ENCODE measurements at places on chromosomes 16 and 17. TPM values are rescaled to one million over a fixed set of nuclear protein-coding genes. Genes with fewer than 3 reads are reported as not detected.

Gene B4GALNT2
- total RNA-seq: 2.9 TPM

Gene CACNG4
- total RNA-seq: not detected

Gene KCNH6
- not detected for total RNA-seq

Gene OGFOD1
- total RNA-seq: 28.4 TPM

Gene COPS3
- total RNA-seq: 55.8 TPM

Gene CTF1
- 5.3 TPM for total RNA-seq

Gene ETV4
- total RNA-seq: 1.1 TPM

Gene ABHD15
- total RNA-seq: 12.1 TPM

Gene OTOP2
- total RNA-seq: not detected

Gene KRT20
- not detected for total RNA-seq

DNA sequence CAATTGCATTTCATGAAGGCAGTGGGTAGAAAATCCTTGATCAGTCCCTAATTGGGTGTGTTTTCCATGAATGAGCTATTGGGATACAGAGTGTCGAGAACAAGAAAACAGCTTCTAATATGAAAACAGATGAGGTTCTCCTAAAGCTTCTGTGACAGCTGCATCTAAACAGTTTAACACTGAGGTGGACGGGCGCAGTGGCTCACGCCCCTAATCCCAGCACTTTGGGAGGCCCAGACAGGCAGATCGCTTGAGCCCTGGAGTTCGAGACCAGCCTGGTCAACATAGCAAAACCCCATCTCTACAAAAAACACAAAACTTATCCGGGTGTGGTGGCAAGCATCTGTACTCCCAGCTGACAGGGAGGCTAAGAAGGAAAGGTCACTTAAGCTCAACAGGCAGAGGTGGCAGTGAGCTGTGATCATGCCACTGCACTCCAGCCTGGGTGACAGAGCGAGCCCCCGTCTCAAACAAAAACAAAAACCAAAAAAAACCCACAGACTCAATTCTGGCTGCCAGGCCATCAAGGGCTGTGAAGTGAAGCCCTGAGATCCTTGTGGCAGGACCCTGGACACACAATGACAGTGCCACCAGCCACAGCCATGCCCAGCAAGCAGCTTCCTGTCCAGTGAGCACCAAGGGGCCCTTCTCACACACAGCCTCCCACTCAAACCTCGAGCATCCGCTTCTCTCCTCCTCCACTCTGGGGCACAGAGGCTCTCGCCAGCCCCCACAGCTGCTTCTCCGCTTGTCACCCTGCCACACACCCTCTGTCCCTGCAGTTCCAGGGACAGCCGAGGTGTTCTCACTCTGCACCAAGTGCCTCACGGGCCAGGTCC is 44.0 kb downstream of the ANKRD11 start:
- H3K4me1 ChIP-seq: peaks cover 64% of the 10 kb centered on the region
- H3K36me3 ChIP-seq: no peaks in the 10 kb centered on the region
- H3K27me3 ChIP-seq: no peaks in the 10 kb centered on the region

GRCh38 chr17:63564562-63564961 is 14.3 kb downstream of the DCAF7 start:
- H3K27me3 ChIP-seq: no peaks in the 10 kb centered on the region
- H3K36me3 ChIP-seq: no peaks in the 10 kb centered on the region
- H3K4me1 ChIP-seq: no peaks in the 10 kb centered on the region
- no peak overlapping the region for H3K4me3 ChIP-seq
- H3K27ac ChIP-seq: no peak overlapping the region

GRCh38 chr17:50848039-50848438 is 12.7 kb downstream of the WFIKKN2 start:
- DNase-seq: no peak
- H3K27ac ChIP-seq: no peak overlapping the region
- H3K27me3 ChIP-seq: no peaks in the 10 kb centered on the region
- H3K4me1 ChIP-seq: peaks cover 6% of the 10 kb centered on the region

GRCh38 chr17:28216528-28216927 is 102.5 kb upstream of the TMEM97 start:
- no peak for DNase-seq
- H3K4me3 ChIP-seq: no peak overlapping the region
- no peaks in the 10 kb centered on the region for H3K36me3 ChIP-seq
- H3K27ac ChIP-seq: no peak overlapping the region

GRCh38 chr16:27446721-27447120 is 44.7 kb downstream of the IL21R start:
- no peak overlapping the region for H3K27ac ChIP-seq
- no peaks in the 10 kb centered on the region for H3K27me3 ChIP-seq
- no peaks in the 10 kb centered on the region for H3K36me3 ChIP-seq
- peaks cover 9% of the 10 kb centered on the region for H3K4me1 ChIP-seq

GRCh38 chr17:36625188-36625587 is 23.8 kb downstream of the MRM1 start:
- no peaks in the 10 kb centered on the region for H3K4me1 ChIP-seq
- DNase-seq: no peak
- H3K27ac ChIP-seq: no peak overlapping the region
- H3K4me3 ChIP-seq: no peak overlapping the region
- no peaks in the 10 kb centered on the region for H3K27me3 ChIP-seq

GRCh38 chr16:75092777-75093176 is 23.8 kb downstream of the LDHD start:
- H3K4me1 ChIP-seq: peaks cover 34% of the 10 kb centered on the region
- H3K27ac ChIP-seq: no peak overlapping the region
- no peaks in the 10 kb centered on the region for H3K27me3 ChIP-seq
- H3K36me3 ChIP-seq: no peaks in the 10 kb centered on the region

DNA sequence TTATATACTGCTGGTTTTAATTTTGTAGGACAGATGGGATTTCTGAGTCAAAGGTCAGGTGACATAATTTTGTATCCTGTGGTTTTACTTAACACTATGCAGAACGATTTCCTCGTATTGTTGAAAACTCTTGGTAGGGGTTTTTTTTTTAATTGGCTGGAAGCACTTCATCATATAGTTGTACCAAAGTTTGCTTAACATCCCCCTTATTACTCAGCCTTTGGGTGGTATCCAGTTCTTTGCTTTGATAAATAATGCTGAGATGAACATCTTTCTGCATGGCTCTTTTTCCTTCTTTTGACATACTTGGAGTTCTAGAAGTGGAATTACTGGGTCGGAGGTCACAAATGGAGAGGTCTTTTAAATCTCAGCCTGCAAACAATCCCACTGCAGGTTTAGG is 419.1 kb downstream of the MAF start:
- no peak overlapping the region for H3K27ac ChIP-seq
- no peaks in the 10 kb centered on the region for H3K27me3 ChIP-seq
- DNase-seq: no peak
- H3K4me3 ChIP-seq: no peak overlapping the region
- H3K36me3 ChIP-seq: no peaks in the 10 kb centered on the region

DNA sequence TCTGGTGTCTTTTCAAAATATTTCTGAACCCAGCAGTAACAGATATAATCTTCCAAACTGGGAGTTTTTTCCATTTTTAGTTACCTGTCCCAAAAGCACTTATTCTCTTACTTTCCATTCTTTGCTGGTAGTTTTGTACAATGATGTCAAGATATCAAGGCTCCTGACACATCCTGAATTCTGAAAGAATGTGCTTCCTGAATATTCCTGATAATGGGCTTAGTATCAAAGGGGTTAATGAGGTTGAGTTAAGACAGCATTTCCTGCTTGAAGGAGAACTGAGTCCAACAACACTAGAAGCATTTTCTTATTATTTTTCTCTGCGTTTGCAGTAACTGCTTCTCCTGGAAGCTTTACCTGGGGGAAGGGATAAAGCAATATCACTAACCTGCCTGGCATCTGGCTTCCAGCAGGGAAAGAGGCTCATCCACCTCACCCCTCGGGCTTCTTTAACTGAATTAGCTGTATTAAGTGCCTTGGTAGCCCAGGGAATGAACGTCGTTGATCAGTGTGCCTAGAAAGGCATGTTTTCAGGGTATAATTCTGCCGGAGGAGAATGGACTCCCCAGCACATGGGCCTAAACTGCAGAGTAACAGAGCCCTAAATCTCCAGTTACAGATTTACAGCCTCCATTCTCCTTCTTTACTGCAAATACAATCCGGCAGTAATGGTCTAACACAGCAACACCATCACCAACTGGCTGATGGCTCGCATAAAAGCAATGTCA is 134.4 kb downstream of the SNX11 start:
- peaks cover 18% of the 10 kb centered on the region for H3K4me1 ChIP-seq
- H3K4me3 ChIP-seq: no peak overlapping the region
- H3K27ac ChIP-seq: no peak overlapping the region
- no peaks in the 10 kb centered on the region for H3K36me3 ChIP-seq

- no peak for DNase-seq
- no peak overlapping the region for H3K27ac ChIP-seq
- H3K36me3 ChIP-seq: no peaks in the 10 kb centered on the region
- no peaks in the 10 kb centered on the region for H3K4me1 ChIP-seq
- H3K27me3 ChIP-seq: no peaks in the 10 kb centered on the region
- no peak overlapping the region for H3K4me3 ChIP-seq
Observed at GRCh38 chr16:13336335-13336734, 434.9 kb downstream of the SHISA9 start.

DNA sequence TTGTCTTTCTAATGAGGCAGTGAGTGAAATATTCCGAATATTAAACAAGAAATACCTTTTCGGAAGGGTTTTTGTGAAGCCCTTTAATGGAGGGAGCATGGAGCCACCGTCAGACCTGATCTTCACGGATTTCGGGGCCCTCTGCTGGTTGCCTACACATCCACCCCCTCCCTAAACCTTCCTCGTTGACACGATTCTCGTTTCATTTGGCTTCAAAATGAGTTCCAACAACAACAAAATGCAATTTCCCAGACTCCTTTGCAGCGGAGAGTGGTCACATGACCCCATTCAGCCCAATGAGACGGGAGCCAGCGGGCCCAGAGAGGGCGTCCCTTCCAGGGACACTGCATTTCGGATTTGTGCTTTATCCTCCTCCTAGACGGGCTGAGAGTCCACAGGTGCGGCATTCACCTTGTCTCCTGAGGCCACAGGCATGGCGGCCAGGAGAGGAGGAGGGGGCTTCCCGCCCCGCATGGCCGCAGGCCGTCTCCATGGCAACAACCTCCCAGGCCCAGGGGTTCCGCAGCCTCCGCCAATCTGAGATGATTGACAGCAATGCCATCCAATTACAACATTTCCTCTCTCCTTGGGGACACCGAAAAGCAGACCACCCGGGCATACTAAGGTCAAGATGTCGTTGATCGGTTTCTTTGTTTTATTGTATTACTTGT is 259.8 kb downstream of the C16orf95 start:
- peaks cover 21% of the 10 kb centered on the region for H3K4me1 ChIP-seq
- no peak for DNase-seq
- no peak overlapping the region for H3K4me3 ChIP-seq
- no peaks in the 10 kb centered on the region for H3K36me3 ChIP-seq
- H3K27ac ChIP-seq: no peak overlapping the region
- H3K27me3 ChIP-seq: no peaks in the 10 kb centered on the region

- H3K4me1 ChIP-seq: peaks cover 16% of the 10 kb centered on the region
- DNase-seq: peak; percentile 96
Observed at GRCh38 chr17:76540381-76541300, 797 bp downstream of the PRCD start.

GRCh38 chr16:800834-801511 is 439 bp upstream of the GNG13 start:
- H3K27me3 ChIP-seq: peaks cover 8% of the 10 kb centered on the region
- no peak for DNase-seq
- H3K27ac ChIP-seq: no peak overlapping the region

- H3K4me3 ChIP-seq: no peak overlapping the region
- no peak for DNase-seq
- no peak overlapping the region for H3K27ac ChIP-seq
- H3K27me3 ChIP-seq: no peaks in the 10 kb centered on the region
- H3K36me3 ChIP-seq: no peaks in the 10 kb centered on the region
Observed at GRCh38 chr16:17101646-17102045, 369.1 kb downstream of the XYLT1 start.

DNA sequence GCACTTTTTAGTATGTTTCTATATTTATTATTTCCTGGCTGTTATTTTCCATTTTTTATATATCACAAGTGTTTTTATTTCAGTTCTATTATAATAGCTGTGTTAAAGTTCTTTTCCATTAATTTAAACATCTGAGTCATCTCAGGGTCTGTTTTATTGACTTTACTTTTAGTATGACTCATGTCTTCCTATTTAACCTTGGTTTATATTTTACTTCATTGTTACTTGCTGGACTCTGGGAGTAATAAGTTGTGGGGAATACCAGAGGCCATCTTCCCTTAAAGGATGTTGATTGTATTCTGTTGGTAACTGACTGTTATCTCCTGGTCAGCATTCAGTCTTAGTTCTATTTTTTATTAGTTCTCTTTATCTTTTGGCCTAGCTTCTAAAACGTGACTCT is 1508.2 kb downstream of the CDH11 start:
- H3K27me3 ChIP-seq: no peaks in the 10 kb centered on the region
- H3K27ac ChIP-seq: no peak overlapping the region
- no peak for DNase-seq
- H3K36me3 ChIP-seq: no peaks in the 10 kb centered on the region

- H3K27me3 ChIP-seq: no peaks in the 10 kb centered on the region
- peak; percentile 75 for DNase-seq
- peaks cover 8% of the 10 kb centered on the region for H3K36me3 ChIP-seq
- peaks cover 24% of the 10 kb centered on the region for H3K4me1 ChIP-seq
- H3K27ac ChIP-seq: peak overlapping the region; percentile 61
Observed at GRCh38 chr17:49755663-49756283, 8.2 kb downstream of the FAM117A start.

GRCh38 chr17:30360086-30360808 is 18.5 kb upstream of the CPD start:
- no peak overlapping the region for H3K4me3 ChIP-seq
- DNase-seq: no peak
- no peaks in the 10 kb centered on the region for H3K27me3 ChIP-seq
- H3K36me3 ChIP-seq: no peaks in the 10 kb centered on the region
- H3K27ac ChIP-seq: no peak overlapping the region

- H3K4me1 ChIP-seq: peaks cover 10% of the 10 kb centered on the region
- no peaks in the 10 kb centered on the region for H3K36me3 ChIP-seq
- no peaks in the 10 kb centered on the region for H3K27me3 ChIP-seq
Observed at GRCh38 chr16:87690911-87691685, 74.7 kb downstream of the KLHDC4 start.

All from thyroid gland (tissue), 4 donors.